Fibroblast of the aortic adventitia (primary cell): ENCODE measurements at places on chromosomes 12 and 14. TPM values are rescaled to one million over a fixed set of nuclear protein-coding genes. Genes with fewer than 3 reads are reported as not detected.

ZFYVE21 gene
- 47.0 and 68.4 TPM in 2 replicates for total RNA-seq

DNAH10 gene
- 0.18 and 0.82 TPM in 2 replicates for total RNA-seq

C12orf50 gene
- total RNA-seq: not detected in 2 replicates

- DNase-seq: peak; percentile 93
These were observed 1.9 kb downstream of the MLXIP start for GRCh38 chr12:122080149-122081082.

- no peak for DNase-seq
These were observed 108.2 kb upstream of the GPHB5 start for GRCh38 chr14:63426838-63427352.

DNA sequence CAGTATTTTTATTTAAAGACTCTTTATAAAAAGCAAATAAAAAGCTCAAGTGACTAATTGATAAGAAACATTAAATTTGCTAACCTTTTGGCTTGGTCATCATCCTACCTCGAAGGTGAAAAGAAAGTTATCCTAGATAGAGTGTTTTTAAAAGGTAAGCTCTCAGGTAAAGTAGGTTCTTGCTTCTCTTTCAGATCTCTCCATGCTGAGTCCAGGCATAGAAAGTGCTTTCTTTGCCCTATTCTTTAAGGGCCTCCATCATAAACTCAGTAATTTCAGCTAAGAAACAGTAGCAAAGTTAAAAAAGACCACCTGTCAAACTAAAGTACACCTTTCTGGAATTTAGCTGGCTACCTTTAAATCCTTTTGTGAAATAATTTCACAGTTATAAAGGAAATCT, 20.6 kb upstream of the ANHX start:
- DNase-seq: no peak

GRCh38 chr12:89126712-89127111, 225.6 kb downstream of the DUSP6 start:
- peak; percentile 50 for DNase-seq

- DNase-seq: no peak
These were observed 435.7 kb downstream of the GXYLT1 start for GRCh38 chr12:41709012-41709411.

GRCh38 chr14:79496701-79497100, 714.6 kb downstream of the DIO2 start:
- no peak for DNase-seq

DNA sequence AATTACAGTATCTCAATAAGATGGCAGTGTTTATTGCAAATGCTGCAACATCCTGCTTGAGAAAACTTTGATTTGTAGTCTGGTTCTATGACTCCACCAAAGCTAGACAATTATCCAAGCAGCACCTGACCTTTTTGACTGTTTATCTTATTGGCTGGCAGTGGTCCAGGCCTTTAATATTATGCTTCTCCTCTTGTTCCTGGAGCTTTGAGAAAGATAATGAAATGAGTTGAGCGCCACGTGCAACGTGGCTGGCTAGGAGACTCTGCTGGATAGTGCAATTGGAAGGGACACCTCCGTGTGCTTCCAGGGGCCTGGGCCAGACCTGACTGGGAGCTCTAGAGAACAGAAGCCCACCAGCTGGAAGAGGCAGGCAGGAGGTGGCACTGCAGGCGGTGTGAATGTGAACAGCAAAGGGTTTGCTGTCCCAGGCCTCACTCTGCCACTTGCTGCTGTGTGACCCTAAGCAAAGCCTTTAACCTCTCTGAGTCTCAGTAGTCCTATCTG, 349.3 kb downstream of the CACNA1C start:
- DNase-seq: peak; percentile 10

DNA sequence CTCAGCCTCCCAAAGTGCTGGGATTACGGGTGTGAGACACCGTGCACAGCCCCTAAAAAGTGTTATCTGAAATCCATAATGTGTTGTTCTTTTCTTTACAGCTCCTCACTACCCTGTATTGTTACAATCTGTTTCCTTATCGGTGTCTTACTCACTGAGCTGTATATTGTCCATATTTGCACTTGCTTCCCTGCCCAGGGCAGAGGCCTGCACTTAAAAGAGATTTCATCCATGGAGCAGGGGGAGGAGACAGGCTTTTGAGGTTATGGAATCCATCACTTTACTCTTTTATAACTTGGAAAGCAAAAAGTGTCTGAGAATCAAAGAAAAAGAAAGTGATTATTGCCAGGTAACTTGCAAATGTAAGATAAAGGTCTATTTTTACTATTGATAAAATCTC, 251.0 kb downstream of the DIO2 start:
- peak; percentile 8 for DNase-seq

- DNase-seq: no peak
These were observed 439.4 kb downstream of the PCNX1 start for GRCh38 chr14:71346685-71347084.
